Esophagus muscularis mucosa (tissue), 4 donors: ENCODE measurements at places on chromosomes 6 and 20. TPM values are rescaled to one million over a fixed set of nuclear protein-coding genes. Genes with fewer than 3 reads are reported as not detected.

DNA sequence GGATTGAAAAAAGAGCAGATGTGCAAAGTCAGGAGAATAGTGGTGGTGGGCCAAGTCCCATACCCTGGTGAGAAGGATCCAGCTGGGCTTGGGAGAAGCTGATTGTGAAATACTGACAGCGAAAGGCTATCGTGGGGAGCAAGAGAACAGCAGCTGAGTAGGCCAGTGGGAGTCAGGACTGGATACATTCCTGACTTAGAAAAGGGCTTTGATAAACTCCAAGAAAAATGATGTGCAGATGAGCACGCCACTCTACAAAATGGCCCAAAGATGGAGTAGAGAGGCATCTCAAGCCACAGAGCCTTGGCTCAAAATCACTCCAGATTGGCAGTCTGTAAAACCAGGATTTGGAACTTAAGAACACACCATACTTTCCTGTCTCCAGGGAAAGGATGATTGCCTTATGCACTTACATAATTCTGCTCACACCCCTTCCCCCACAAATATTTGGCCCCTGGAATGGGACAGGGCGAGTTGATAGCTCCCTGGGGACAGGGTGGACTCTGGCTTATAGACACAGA lies 578.7 kb downstream of the MAFB start:
- H3K27me3 ChIP-seq, result no peaks in the 10 kb centered on the region
- H3K36me3 ChIP-seq, result no peaks in the 10 kb centered on the region
- no peak overlapping the region for H3K4me3 ChIP-seq
- H3K4me1 ChIP-seq, result no peaks in the 10 kb centered on the region
- no peak overlapping the region for H3K27ac ChIP-seq

DNA sequence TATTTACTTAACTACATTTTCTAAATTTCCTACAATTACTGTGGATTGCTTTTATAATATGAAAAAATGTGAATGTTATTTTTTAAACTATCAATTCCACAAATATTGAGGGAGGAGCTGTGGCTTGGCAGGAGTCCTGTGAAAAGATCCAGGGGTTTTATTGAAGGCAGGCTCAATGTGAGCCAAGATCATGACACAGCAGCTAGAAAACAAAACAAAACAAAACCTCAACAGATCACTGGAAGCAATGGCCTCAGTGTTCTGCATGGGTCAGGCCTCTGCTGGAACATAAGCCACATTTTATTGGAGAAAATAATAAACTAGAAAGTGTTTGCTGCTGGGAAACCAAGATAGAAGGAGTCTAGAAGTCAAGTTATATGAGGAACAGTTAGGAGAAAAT lies 19.4 kb upstream of the RCAN2 start:
- H3K36me3 ChIP-seq, result no peaks in the 10 kb centered on the region
- H3K4me1 ChIP-seq, result peaks cover 32% of the 10 kb centered on the region
- no peak for DNase-seq
- no peak overlapping the region for H3K4me3 ChIP-seq
- no peaks in the 10 kb centered on the region for H3K27me3 ChIP-seq

Gene FAM209B
- total RNA-seq, result not detected

Gene REM1
- total RNA-seq, result 3.7 TPM

Gene DSP
- 5.2 TPM for total RNA-seq

Gene GPX5
- not detected for total RNA-seq
